Activated CD4-positive, alpha-beta T cell treated with anti-CD3 and anti-CD28 coated beads for 24 hours (primary cell): ENCODE measurements at places on chromosomes 6 and 20.

GRCh38 chr6:119348748-119349360 is 707 bp downstream of the MAN1A1 start:
- DNase-seq = peak; percentile 20

DNA sequence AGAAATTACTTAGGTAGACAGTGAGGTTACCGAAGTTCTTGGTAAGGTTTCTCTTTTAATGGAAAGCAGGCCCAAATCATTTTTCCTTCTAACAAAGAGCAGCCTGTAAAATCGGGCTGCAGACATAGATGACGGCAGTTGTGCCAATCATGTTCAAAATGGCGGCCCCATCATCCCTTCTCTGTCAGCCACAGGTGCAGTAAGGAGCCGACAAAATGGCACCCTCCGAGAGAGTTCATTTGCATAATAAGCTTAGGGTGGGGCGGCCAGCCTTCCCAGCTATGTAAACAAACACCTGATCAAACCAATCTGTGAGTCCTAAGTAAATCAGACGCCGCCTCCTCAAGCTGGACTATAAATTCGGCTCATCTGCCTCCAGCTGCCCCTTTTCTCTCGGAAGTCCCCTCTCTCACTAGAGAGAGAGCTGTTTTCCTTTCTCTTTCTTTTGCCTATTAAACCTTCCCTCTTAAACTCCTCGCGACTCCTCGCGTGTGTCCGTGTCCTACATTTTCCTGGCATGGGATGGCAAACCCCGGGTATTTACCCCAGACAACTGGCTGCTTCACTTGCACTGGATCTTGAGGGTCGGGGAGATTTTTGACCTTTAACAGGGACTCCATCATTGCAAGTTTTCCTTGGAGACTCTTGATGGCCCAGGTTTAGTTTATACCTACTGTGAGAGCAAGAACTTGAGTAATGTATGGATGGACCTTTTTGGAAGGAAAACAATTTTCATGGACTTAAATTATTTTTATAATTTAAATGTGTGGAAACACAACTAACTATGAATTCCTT is 8.9 kb upstream of the DDR1 start:
- DNase-seq = no peak

GRCh38 chr6:97842521-97842920 is 559.5 kb upstream of the MMS22L start:
- no peak for DNase-seq

GRCh38 chr20:8250539-8251200 is 118.6 kb downstream of the PLCB1 start:
- no peak for DNase-seq

DNA sequence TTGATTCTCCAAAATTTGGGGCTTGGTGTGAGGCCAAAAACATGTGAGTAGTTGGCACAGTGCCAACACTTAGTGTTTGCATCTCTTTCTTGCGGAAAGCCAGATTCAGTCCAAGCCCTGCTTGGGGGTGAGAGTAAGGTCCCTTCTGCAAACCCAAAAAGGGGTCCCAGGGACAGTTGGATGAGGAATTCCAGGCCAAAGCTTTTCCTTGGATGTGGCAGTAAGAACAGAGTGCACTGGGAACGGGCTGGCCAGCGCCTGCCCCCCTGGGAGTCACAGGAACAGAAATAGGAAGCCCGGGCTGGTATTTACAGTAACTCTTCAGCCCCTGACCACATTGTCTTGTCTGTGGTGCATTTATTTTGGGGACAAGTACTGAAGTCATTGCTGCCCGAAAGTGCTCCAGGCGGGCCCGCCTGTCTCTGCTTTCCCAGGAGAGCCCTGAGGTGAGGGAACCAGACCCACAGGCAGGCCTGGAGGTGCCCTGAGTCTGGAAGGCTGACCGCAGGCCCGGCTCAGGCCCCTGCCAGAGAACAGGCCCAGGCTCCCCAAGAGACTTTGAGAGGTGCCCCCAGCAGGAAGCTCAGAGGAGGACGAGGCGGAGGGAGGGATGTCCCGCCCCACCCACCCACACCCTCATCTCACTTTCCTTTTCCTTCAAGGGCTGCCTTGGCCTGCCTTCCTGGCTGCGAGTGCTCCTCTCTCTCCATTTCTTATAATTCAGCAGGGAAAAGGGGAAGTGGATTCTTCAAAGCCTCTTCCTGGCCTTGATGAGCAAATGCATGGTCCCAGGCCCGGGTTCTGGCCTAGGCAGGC is 218.4 kb downstream of the MAFB start:
- DNase-seq = no peak

- DNase-seq = no peak
These were observed 176.1 kb downstream of the TRIM27 start for GRCh38 chr6:28747631-28748157.

GRCh38 chr6:7505189-7505699 is 36.2 kb upstream of the DSP start:
- no peak for DNase-seq

DNA sequence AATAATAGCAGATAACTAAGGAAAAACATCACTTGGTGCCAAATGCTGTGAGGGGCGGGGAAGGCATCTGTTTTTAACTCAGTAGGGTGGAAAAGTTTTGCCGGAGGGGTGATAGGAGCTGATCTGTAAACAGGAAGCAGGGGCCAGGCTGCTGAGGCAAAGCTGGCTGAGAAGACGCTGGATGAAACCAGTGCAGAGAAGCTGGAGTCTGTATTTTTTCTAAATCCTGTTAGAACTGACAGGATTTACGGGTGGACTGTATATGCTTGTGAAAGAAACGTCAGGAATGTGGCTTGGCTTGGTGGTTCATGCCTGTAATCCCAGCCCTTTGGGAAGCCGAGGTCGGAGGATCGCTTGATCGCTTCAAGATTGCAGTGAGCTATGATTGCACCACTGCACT is 5.6 kb downstream of the PCMTD2 start:
- DNase-seq = no peak

DNA sequence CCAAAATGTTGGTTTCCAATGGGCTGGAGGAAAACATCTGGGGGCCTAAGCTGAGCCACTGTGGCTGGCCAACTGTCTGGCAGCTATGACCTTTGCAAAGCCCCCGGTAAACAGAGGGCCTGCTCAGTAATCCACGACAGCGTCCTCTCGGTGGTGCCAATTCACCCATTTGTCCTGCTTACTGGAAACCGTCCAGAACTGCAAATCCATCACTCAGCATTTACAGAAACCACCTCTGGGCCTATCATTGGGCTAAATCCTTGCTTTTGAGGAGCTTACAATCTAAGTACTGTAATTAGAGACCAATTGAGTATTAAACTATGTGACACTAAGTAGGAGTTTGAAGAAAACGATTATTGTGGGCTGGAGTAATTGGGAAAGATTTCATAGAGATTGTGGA is 31.0 kb downstream of the ADAT2 start:
- no peak for DNase-seq
